ENCODE measurements at places on chromosomes 5 and 9.

DNA sequence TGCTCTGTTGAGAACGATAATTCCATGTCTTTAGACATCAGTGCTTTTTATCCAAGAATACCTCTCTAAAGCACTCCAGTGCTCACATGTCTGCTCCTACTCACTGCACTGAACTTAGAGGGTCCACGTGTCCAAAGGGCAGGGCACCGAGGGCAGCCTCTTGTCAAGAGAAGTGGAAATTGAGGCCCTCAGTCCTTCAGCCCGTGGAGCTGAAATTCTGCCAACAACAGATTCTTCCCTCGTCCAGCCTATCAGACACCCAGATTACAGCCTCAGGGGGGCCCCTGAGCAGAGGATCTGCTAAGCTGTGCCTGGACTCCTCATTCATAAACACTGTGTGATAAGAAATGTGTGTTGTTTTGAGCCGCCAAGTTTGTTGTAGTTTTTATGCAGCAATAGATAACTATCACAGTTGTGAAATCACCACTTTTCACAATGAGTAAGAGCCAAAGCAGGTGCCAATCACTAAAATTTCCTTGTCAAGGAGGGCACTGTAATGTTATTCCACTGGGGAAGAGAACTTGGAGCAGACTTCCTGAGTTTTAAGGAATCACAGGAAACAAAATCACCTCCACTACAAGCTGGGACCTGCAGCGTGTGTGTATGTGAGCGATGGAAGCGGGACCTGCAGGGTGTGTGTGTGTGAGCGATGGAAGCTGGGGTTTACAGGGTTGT is 58.8 kb upstream of the IGFBPL1 start:
- DNase-seq, result no peak

- DNase-seq, result no peak
Measured at GRCh38 chr5:125140855-125141254, 394.4 kb upstream of the ZNF608 start.

GRCh38 chr9:126615791-126616447 is 2.2 kb downstream of the LMX1B start:
- no peak for DNase-seq

GRCh38 chr5:515273-515836 is 8.9 kb downstream of the SLC9A3 start:
- DNase-seq, result no peak

DNA sequence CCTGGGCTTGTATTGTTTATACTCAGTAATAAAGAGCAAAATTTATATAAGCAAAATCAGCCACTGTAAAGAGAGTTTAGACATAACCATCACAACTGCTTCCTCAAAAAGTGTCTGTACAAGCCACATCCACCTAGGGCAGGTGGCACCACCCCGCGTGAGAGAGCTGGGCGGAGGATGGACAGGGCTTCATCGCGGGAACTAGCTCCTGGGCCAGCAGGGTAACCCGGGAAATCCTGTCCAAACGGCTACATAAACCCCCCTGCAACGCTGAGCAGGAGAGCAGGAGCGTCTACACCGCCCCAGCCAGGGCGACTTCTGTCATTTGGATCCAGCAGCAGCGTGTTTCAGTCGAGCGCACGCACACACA is 1.3 kb downstream of the SLC6A3 start:
- no peak for DNase-seq

GRCh38 chr9:68429631-68430030 is 73.2 kb downstream of the PGM5 start:
- no peak for DNase-seq
